Calu3 (cell line): ENCODE measurements at places on chromosomes 2 and 18. TPM values are rescaled to one million over a fixed set of nuclear protein-coding genes. Genes with fewer than 3 reads are reported as not detected.

MARCHF4 gene
- total RNA-seq, result 0.37 and 0.54 TPM in 2 replicates

HOXD10 gene
- not detected in 2 replicates for total RNA-seq

DNAJB2 gene
- 55.1 and 68.2 TPM in 2 replicates for total RNA-seq

LINC00305 gene
- total RNA-seq, result not detected in 2 replicates

IL1F10 gene
- not detected in 2 replicates for total RNA-seq

L3MBTL4 gene
- 2.1 and 2.4 TPM in 2 replicates for total RNA-seq

SLC23A3 gene
- 4.4 and 6.0 TPM in 2 replicates for total RNA-seq
